LHCN-M2 (cell line): ENCODE measurements at places on chromosomes 1 and 21. TPM values are rescaled to one million over a fixed set of nuclear protein-coding genes. Genes with fewer than 3 reads are reported as not detected.

GRCh38 chr1:3653286-3653618 lies 936 bp downstream of the TP73 start:
- no peak for DNase-seq

- DNase-seq = peak; percentile 66
Observed at GRCh38 chr1:66282343-66282852, 251.6 kb upstream of the SGIP1 start.

DNA sequence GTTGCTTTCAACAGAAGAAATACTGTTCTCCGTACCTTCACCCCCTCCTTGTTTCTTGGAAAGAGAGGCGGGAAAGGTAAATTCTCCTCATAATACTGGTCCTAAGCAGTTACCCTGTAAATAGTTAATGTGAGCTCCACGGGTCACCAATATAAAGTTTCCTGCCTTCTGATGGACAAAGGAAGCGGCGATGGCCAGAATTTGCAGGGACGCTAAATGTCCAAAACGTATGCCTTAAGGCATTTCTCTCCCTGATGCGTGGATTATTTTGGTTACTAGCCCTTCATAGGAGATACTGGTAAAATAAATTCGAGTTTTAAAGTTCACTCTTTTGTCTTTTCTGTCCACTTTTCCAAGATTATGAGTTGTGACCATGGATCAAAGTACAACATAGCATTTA lies 898 bp upstream of the PTGS2 start:
- no peak for DNase-seq

- DNase-seq = no peak
Observed at GRCh38 chr1:243508943-243509342, 253.1 kb downstream of the SDCCAG8 start.

The INSRR gene
- not detected in 2 replicates for total RNA-seq

The SLC22A15 gene
- 3.4 and 4.6 TPM in 2 replicates for total RNA-seq

The TMEM82 gene
- 0.11 TPM in 1 of 2 replicates, not detected in the other for total RNA-seq
